Calu3 (cell line): ENCODE measurements at places on chromosomes 7 and 10. TPM values are rescaled to one million over a fixed set of nuclear protein-coding genes. Genes with fewer than 3 reads are reported as not detected.

OAT gene
- 47.2 and 53.0 TPM in 2 replicates for total RNA-seq

DNA sequence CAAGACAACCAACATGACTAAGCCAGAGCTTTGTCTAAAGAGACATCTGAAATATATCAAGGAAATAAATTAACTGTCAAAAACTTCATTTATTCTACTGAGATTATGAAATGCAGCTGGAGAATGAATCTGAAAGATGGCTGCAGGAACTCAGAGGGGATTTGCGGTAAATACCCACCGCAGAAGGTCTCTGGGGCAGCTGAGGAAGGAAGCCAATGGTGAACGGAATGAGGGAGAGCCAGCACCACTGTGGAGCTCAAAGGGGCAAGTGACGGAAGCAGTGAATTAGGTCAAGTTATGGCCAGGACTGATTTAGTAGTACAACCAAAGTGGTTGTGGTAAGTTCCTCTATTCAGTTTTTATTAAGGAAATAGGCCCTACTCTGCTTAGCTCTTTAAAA, 215.3 kb upstream of the GLI3 start:
- H3K27me3 ChIP-seq: no peaks in the 10 kb centered on the region
- no peaks in the 10 kb centered on the region for H3K4me1 ChIP-seq
- no peak overlapping the region for H3K27ac ChIP-seq
- no peaks in the 10 kb centered on the region for H3K36me3 ChIP-seq
- no peak overlapping the region for H3K4me3 ChIP-seq

HOXA2 gene
- total RNA-seq: 1.9 and 3.2 TPM in 2 replicates

- H3K4me1 ChIP-seq: no peaks in the 10 kb centered on the region
- no peak overlapping the region for H3K27ac ChIP-seq
- no peak overlapping the region for H3K4me3 ChIP-seq
- no peak for DNase-seq
- no peaks in the 10 kb centered on the region for H3K27me3 ChIP-seq
These were observed 306.8 kb downstream of the ETV1 start for GRCh38 chr7:13682626-13683025.

GRCh38 chr10:24310104-24310503, 101.2 kb downstream of the KIAA1217 start:
- no peak overlapping the region for H3K27ac ChIP-seq
- peaks cover 10% of the 10 kb centered on the region for H3K4me1 ChIP-seq
- H3K27me3 ChIP-seq: no peaks in the 10 kb centered on the region
- DNase-seq: no peak
